Vagina (tissue), 2 donors: ENCODE measurements at places on chromosomes 2 and 18. TPM values are rescaled to one million over a fixed set of nuclear protein-coding genes. Genes with fewer than 3 reads are reported as not detected.
A peak's percentile ranks its signal among the peaks of the same experiment; 100 is the strongest.

PLEK gene
- total RNA-seq: 4.4 TPM

MALT1 gene
- total RNA-seq: 35.8 TPM

DNA sequence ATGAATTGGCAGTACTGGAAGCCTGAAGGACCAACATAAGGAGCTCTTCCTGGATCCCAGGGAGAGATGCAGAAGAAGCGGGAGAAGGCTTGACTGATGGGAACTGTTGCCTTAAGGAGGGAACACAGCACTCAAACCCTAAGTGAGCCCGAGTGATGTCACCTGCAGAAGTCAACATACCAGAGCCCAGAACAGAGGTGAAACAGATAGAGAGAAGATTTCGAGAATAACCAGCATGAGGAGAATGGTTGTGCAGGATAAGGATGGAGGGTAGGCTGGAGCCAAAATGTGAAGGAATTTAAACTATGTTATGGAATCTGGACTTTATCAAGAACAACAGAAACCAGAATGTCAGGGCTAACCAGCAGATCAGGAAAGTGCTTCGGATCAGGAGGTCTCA, 463.1 kb upstream of the DDX18 start:
- no peak for DNase-seq

DNA sequence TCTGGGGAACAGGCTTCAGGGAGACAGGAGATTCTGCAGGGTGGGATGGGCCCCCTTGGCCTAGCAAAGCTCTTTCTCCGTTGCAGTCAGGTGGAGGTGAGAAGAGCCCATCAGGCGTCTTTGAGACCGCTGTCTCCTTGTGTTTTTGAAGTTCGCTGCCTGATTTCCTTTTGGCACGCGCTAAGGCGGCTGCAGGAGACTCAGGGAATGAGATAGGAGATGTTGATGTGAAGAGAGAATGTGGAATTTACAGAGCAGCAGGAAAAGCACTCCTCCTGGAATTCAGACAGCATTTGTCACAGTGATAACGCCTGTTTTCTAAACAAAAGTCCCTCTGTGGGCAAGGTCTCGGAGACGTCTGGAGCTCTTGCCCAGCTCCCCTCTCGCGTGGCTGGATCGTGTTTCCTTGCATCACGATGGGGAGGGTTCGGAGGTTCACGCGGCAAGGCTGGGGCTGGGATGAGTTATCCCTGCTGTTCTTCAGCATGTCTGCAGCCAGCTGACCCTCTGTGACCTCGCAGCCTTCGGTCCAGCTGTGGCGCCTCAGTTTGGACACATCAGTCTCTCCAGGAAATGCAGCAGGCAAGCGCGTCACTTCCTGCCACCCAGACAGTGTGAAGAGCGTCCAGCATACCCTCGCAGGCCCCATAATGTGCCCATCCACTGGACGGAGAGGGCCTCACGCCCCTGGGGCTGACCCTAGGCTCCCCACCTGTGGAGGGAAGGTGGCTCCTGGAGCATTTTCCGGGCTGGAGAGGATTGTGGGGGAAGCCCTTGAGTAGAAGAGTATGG, 30.2 kb downstream of the GLI2 start:
- DNase-seq: peak; percentile 95

DNA sequence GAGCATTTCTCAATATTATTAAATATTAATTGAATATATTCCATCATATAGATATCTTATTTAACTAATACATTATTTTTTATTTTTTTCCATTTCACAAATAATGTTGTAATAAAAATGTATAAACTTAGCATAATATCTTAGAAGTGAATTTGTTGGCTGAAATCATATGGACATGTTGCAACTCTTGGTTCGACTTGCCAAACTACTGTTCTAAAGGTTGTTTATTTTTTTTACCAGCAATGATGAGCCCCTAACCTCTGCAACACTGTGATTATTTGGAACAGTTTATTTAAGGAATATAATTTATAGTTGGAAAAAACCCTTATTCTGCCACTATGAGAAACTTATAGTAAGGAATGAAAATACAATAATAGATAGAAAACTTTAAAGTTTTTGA, 8.8 kb upstream of the NAB1 start:
- DNase-seq: no peak

DNA sequence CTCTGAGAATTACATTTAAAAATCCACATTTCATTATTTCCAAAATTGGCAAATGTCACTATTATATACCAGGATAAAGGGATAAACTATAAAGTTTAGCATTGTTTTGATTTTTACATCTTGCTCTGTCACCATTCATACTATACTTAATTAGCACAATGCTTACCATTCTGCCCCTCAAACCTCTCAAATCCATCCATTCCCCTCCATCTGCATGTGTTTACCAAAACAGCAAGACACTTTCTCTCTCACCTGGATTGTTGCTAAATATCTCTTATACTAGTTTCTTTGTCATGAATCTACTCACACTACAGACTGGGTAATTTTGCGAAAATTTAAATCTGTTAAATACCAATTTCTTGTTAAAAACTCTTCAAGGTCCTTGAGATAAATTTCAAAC, 496.1 kb downstream of the NR4A2 start:
- DNase-seq: no peak
